Central memory CD4-positive, alpha-beta T cell (primary cell): ENCODE measurements at places on chromosomes 5 and 9.

DNA sequence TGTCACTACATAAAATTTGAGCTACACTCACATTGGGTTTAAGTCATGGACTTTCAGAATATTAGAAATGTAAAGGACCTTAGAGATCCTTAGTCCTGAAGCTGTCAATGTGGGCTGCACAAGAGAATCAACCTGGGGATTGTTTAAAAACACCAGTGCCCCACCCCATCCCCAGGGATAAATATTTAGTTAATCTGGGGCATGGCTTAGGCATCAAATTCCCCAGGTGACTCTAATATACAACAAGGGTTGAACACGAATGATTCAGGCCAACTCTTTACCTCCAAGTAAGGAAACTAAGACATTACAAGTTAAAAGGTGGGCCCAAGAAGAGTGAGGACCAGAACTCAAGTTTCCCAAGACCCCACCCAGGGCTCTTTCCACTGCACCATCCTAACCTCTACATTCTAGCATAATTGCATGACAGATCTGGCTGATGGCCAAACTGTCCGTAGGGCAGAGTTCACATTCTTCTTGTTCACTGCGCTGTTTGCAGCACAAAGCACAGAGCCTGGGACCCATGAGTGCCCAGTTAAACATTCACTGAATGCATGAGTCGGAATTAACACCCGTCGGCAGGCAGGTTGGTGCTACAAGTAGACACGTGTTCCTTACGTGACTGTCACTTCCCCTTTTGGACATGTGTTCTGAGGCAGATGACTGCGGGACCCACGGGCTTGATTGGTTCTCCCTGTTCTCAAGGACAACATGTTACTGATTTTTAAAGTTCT, 25.2 kb downstream of the CYFIP2 start:
- no peak for DNase-seq

DNA sequence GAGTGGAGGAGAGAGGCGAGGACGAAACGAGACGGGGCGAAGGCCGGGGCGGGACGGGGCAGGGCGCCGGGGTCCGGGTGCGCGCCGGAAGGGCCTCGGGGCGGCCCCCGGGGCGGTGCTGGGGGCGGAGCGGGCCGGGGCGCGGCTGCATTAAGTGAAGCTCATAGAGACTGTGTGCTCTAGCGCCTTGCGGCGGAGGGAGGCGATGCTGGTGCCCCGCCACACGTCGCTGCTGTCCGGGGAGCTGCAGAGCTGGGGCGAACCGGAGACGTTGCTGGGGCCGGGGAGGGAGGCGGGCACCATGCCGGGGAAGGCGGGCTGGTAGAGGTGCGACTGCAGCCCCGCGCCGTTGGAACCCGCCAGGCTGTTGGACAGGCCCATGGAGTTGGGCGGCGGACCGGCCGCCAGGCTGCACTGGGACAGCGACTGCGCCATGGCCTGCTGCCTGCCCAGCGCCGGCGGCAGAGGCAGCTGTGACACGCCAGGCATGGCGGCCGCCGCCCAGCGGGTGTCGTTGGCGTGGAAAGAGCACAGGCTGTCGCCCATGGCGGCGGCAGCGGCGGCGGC, 8.3 kb downstream of the OTP start:
- no peak for DNase-seq

- DNase-seq: no peak
Measured at GRCh38 chr9:68505681-68506409, 34.8 kb downstream of the TMEM252 start.

DNA sequence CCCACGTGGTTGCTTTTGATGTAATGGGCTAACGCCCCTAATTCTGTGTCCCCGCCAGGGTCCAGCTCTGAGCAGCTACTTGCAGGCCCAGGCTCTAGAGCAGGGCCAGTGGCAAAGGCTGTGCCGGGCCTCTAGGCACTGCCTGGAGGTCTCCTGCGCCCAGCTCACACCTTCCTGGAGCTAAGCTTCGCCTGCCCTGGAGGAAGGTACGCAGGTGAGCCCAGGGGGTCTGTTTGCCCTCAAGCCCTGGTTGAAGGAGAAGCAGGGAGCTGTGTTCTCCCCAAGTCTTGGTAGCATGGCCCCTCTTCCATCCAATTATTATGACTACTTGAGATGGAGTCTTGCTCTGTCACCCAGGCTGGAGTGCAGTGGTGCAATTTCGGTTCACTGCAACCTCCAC, 5.2 kb upstream of the LMX1B start:
- no peak for DNase-seq

DNA sequence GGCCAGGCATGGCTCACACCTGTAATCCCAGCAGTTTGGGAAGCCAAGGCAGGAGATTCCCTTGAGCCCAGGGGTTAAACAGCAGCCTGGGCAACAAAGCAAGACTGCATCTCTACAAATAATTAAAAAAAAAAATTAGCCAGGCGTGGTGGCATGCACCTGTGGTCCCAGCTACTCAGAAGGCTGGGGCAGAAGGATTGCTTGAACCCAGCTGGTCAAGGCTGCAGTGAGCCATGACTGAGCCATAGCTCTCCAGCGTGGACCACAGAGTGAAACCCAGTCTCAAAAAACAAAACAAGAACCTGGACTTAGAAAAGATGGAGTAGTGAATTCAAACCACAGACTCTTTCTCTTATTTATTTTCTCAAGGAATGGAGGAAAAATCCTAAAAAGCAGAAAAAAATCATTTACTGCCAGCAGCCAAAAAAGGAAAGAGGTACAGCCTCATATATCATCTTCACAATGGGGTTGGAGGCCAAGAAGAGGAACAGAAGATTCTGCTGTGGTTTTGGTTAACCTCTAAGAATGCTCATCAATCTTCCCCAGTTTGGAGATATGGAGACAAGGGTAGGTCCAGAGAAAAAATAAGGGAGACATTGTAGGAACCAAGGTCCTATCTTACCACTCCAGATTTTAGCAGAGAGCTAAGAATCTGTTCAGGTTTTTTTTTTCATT, 40.0 kb upstream of the MYO10 start:
- DNase-seq: no peak

GRCh38 chr5:169036079-169036805, 264.7 kb downstream of the SLIT3 start:
- no peak for DNase-seq

- DNase-seq: no peak
Measured at GRCh38 chr5:124052201-124052600, 540.2 kb downstream of the CSNK1G3 start.

GRCh38 chr9:127140842-127141675, 18.6 kb upstream of the ANGPTL2 start:
- no peak for DNase-seq

GRCh38 chr9:119689879-119690278, 320.6 kb upstream of the BRINP1 start:
- no peak for DNase-seq

DNA sequence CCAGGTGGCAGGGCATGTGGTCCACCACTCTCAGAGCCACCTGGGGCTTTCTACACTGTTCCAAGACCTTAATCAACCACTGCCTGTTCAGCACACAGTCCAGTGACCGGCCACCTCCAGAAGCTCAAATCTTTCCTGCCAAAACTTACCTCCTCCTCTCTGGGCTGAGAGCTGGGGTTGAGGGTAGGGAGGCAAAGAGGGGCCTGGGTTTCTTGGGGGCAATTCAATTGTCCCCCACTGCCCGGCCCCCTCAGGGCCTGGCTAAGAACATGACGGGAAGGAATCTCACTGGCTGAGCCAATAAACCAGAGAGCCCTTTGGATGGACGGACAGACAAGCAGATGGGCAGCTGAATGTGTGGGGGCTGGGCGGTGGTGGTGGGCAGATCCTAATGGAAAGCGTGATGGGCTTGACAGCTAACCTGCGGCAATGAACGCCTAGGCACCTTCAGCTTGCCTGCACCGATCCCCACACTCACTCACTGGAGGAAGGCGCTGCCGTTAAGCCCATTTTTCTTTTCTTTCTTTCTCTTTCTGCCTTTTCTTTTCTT, 5.4 kb downstream of the NR5A1 start:
- no peak for DNase-seq

DNA sequence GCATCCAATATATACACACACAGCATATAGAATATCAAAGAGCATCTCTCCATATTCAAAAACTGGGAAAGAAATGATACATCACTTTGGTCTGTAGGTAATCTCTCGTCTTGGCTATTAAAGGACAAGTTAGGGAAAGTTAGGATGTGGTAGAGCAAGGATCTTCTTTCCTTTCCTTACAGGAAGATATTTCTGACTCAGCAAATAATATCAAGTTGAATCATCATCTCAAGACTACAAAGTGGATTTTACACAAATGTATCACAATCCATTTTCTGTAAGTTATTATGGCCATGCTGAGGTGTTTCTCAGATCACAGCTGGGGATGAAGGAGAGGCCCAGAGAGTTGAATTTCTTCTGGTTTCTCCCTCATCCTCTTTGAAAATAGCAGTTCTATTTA, 651.7 kb upstream of the CCNG1 start:
- no peak for DNase-seq

- no peak for DNase-seq
Measured at GRCh38 chr5:178221853-178222252, 10.7 kb downstream of the PHYKPL start.

- DNase-seq: no peak
Measured at GRCh38 chr9:87803623-87804345, 77.9 kb downstream of the CTSL start.
